CD4-positive, alpha-beta T cell (primary cell): ENCODE measurements at places on chromosomes 11 and 22.
A peak's percentile ranks its signal among the peaks of the same experiment; 100 is the strongest.

- H3K27me3 ChIP-seq, result no peaks in the 10 kb centered on the region
- peaks cover 52% of the 10 kb centered on the region for H3K36me3 ChIP-seq
- H3K4me3 ChIP-seq, result no peak overlapping the region
- DNase-seq, result no peak
- H3K27ac ChIP-seq, result peak overlapping the region; percentile 82
These were observed 11.8 kb upstream of the SSTR3 start for GRCh38 chr22:37223965-37224551.

- DNase-seq, result no peak
- no peak overlapping the region for H3K4me3 ChIP-seq
- no peaks in the 10 kb centered on the region for H3K27me3 ChIP-seq
- no peaks in the 10 kb centered on the region for H3K4me1 ChIP-seq
- no peaks in the 10 kb centered on the region for H3K36me3 ChIP-seq
These were observed 35.3 kb downstream of the GNB1L start for GRCh38 chr22:19819208-19819910.

GRCh38 chr11:77799338-77799737 lies 21.2 kb downstream of the RSF1 start:
- no peak overlapping the region for H3K27ac ChIP-seq
- no peak for DNase-seq
- peaks cover 19% of the 10 kb centered on the region for H3K4me1 ChIP-seq
- H3K27me3 ChIP-seq, result no peaks in the 10 kb centered on the region
- H3K36me3 ChIP-seq, result peaks cover 11% of the 10 kb centered on the region

DNA sequence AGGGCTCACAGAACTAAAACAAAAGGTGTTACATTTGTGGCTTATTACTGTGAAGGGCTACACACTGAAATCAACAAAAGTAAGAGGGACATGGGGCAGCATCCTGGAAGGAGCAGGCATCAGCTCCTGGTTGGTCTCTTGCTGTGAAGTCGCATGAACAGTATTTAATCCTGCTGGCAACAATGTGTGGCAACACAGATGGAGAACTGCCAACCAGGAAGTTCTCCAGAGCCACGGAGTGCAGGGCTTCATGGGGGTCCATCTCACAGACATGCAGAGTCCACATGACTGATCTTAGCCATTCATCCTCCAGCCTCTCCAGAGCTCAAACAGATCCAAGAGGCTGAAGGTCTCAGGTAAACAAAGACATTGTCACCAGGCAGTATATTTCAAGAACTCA lies 32.8 kb upstream of the FGF3 start:
- no peak overlapping the region for H3K4me3 ChIP-seq
- DNase-seq, result no peak
- H3K4me1 ChIP-seq, result no peaks in the 10 kb centered on the region

DNA sequence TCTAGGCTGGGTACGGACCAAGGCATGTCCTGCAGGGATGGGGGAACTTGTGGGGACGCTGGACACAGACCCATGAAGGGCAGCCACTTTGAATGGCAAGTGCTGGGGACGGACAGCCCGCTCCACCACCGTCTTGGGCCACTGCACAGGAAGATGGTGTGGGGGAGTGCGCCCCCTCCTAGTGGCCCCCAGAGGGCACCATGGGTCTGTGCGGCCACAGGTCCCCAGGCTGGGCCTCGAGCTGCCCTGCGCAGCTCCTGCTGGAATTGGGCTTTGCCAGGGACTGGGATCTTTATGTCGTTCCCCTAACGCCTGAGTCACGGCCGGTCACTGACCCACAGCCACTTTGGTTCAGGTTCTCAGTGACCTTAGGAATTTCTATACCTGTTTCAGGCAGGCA lies 44.4 kb downstream of the NAT10 start:
- no peaks in the 10 kb centered on the region for H3K27me3 ChIP-seq
- no peaks in the 10 kb centered on the region for H3K4me1 ChIP-seq
- H3K4me3 ChIP-seq, result no peak overlapping the region
- H3K27ac ChIP-seq, result no peak overlapping the region
- no peak for DNase-seq
- H3K36me3 ChIP-seq, result peaks cover 54% of the 10 kb centered on the region

GRCh38 chr11:73343076-73343873 lies 32.9 kb upstream of the RELT start:
- H3K4me1 ChIP-seq, result no peaks in the 10 kb centered on the region
- no peak overlapping the region for H3K4me3 ChIP-seq
- DNase-seq, result no peak

DNA sequence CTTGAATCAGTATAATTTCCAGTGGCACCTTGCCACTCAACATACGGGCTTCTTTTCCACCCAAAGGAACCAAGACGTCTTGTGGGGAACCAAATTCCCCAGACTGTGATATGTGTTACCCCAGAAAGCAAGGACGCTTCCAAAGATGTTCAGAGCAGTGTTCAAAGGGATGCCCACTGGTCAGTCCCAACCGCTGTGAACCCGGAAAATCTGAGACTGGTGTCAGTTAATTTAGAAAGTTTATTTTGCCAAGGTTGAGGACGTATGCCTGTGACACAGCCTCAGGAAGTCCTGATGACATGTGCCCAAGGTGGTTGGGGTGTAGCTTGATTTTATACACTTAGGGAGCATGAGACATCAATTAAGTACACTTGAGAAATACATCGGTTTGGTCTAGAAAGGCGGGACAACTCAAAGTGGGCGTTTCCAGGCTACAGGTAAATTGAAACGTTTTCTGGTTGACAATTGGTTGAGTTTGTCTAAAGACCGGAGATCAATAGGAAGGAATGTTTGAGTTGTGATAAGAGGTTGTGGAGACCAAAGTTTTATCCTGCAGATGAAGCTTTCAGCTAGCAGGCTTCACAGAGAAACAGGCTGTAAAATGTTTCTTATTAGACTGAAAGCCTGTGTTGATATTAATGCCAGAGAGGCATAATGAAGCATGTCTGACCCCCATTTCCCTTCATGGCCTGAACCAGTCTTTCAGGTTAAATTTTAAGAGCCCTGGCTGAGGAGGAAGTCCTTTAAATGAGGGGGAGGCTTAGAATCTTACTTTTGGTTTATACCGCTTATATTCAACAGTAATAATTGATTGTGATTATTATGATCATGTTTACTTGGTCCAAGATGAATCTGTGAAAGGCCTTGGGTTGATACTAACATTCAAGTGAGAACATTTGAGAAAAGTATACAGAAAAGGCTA lies 6.8 kb downstream of the APOL3 start:
- peaks cover 74% of the 10 kb centered on the region for H3K4me1 ChIP-seq
- H3K36me3 ChIP-seq, result peaks cover 61% of the 10 kb centered on the region
- H3K27me3 ChIP-seq, result no peaks in the 10 kb centered on the region
- no peak overlapping the region for H3K4me3 ChIP-seq
- DNase-seq, result no peak

GRCh38 chr11:116700586-116701220 lies 72.1 kb downstream of the BUD13 start:
- H3K4me1 ChIP-seq, result no peaks in the 10 kb centered on the region
- DNase-seq, result no peak
- H3K4me3 ChIP-seq, result no peak overlapping the region
- no peak overlapping the region for H3K27ac ChIP-seq
- peaks cover 2% of the 10 kb centered on the region for H3K27me3 ChIP-seq

GRCh38 chr11:35491231-35491871 lies 34.1 kb downstream of the PAMR1 start:
- H3K36me3 ChIP-seq, result no peaks in the 10 kb centered on the region
- no peak overlapping the region for H3K4me3 ChIP-seq
- H3K27me3 ChIP-seq, result peaks cover 14% of the 10 kb centered on the region

DNA sequence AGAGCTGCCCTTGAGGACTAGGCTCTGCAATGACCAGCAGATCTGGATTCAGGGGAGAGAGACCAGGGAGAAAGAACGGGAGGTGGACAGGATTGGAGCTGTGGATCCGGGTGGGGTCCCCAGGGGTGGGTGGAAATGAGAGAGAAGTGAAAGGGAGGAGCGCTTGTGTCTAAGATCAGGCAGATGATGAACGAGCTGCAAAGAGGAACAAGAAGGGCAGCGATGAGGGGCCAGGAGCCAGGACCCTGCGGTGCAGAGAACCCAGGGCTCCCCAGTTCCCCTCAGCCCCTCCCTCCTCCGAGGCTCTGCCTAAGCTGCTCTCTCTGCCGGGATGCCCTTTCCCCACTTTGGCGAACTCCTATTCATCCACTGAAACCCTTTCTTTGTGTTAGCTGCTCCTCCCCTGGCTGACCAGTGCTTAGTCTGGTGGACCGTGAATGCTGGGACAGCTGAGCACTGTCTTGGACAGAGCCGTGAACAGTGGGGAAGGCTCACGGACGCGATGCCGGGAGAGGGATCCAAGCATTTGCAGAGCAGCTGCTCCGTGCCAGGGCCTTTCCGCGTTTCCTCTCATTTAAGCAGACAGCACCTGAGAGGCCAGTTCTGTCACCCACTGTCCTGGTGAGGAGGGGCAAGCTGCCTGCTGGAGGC lies 35.9 kb downstream of the SHISAL1 start:
- no peaks in the 10 kb centered on the region for H3K36me3 ChIP-seq
- H3K27me3 ChIP-seq, result peaks cover 2% of the 10 kb centered on the region
- DNase-seq, result no peak
- H3K4me3 ChIP-seq, result no peak overlapping the region
- no peaks in the 10 kb centered on the region for H3K4me1 ChIP-seq
- H3K27ac ChIP-seq, result no peak overlapping the region

- H3K36me3 ChIP-seq, result peaks cover 4% of the 10 kb centered on the region
- no peaks in the 10 kb centered on the region for H3K27me3 ChIP-seq
- DNase-seq, result no peak
These were observed 8.3 kb downstream of the CLCF1 start for GRCh38 chr11:67364783-67365722.

GRCh38 chr11:3170044-3170755 lies 5.1 kb upstream of the OSBPL5 start:
- no peak overlapping the region for H3K27ac ChIP-seq
- no peak for DNase-seq
- peaks cover 26% of the 10 kb centered on the region for H3K27me3 ChIP-seq
- no peaks in the 10 kb centered on the region for H3K36me3 ChIP-seq
- peaks cover 23% of the 10 kb centered on the region for H3K4me1 ChIP-seq

GRCh38 chr11:33891714-33892327 lies at the start of gene LMO2:
TSS of gene LMO2 (minus strand) at chr11:33892076. CDS start at chr11:33869716, 22,360 bp downstream.
- peaks cover 31% of the 10 kb centered on the region for H3K4me1 ChIP-seq
- peaks cover 34% of the 10 kb centered on the region for H3K27me3 ChIP-seq
- H3K4me3 ChIP-seq, result no peak within 1 kb of the TSS

DNA sequence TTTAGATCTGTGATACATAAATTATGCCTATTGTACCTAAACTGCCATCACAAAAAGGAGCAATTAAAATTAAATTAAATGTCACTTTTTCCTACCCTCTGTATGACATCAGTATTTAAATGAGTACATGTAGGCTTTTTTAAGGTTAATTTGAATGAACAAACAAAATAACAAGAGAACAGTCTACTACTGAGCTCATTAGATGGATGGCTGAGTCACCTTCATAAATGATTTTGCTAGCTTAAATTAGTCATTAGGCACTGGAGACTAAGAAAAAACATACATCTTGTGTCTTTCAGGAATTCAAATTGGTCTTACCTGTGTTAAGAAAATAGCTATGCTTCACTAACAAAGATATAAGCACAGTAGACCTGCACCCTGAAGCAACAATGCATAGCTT lies 153.6 kb downstream of the RCN1 start:
- no peak for DNase-seq
- H3K36me3 ChIP-seq, result no peaks in the 10 kb centered on the region
- no peak overlapping the region for H3K27ac ChIP-seq
- H3K27me3 ChIP-seq, result no peaks in the 10 kb centered on the region
- no peaks in the 10 kb centered on the region for H3K4me1 ChIP-seq

DNA sequence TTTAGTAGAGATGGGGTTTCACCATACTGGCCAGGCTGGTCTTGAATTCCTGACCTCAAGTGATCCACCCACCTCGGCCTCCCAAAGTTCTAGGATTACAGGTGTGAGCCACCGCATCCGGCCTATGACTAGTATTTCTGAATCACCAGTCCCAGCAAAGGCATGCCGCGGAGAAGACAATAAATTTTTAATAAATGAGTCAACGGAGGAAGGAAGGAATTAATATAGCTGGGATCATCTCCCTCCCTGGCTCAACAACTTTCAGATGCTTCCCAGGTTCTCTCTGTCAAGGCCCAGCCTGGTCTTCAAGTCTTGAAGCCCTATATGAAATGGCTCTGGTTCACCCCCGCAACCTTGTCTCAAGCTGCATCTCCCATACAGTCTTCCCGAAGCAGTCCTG lies 45.7 kb downstream of the CYTH4 start:
- DNase-seq, result no peak
- peaks cover 11% of the 10 kb centered on the region for H3K4me1 ChIP-seq
- no peak overlapping the region for H3K4me3 ChIP-seq
- H3K27me3 ChIP-seq, result peaks cover 48% of the 10 kb centered on the region
- H3K27ac ChIP-seq, result no peak overlapping the region
- no peaks in the 10 kb centered on the region for H3K36me3 ChIP-seq
